Immature natural killer cell (primary cell): ENCODE measurements at places on chromosomes 16 and 17. TPM values are rescaled to one million over a fixed set of nuclear protein-coding genes. Genes with fewer than 3 reads are reported as not detected.

The NPB gene
- not detected for polyA plus RNA-seq

The TBC1D3K gene
- not detected for polyA plus RNA-seq

The C17orf107 gene
- 1.3 TPM for polyA plus RNA-seq

The CCL8 gene
- polyA plus RNA-seq, result not detected

The UMOD gene
- polyA plus RNA-seq, result not detected

The HOXB5 gene
- not detected for polyA plus RNA-seq

The CMTM2 gene
- not detected for polyA plus RNA-seq

The KRTAP3-2 gene
- not detected for polyA plus RNA-seq
